ENCODE measurements at places on chromosomes 12 and 14.

DNA sequence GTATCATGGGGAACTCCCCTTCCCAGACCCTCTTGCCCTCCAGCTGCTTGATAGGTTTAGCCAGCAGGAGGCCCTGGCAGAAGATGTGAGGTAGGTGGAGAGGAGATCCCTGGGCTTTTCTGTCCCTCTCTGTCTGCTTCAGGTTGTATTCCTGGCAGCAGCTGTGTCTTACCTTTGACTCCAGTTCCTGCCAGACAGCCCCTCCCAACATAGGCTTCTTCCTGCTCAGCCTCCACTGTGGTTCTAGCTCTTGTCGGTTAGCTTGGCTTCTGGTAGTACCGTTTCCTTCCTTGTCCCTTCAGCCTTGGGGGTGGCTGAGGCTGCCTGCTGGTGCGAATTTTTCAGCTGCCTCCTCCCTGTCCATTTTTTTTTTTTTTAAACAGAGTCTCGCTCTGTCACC lies 215.7 kb upstream of the CRY1 start:
- no peak for DNase-seq

- no peak for DNase-seq
Measured at GRCh38 chr12:62750941-62751809, 183.8 kb downstream of the PPM1H start.

GRCh38 chr12:58745348-58746125 lies 174.8 kb downstream of the LRIG3 start:
- no peak for DNase-seq

- no peak for DNase-seq
Measured at GRCh38 chr14:61183196-61183885, 97.8 kb downstream of the TMEM30B start.

- no peak for DNase-seq
Measured at GRCh38 chr14:69013943-69014782, 35.1 kb upstream of the ACTN1 start.

- no peak for DNase-seq
Measured at GRCh38 chr12:29517264-29517663, 19.8 kb upstream of the OVCH1 start.
